ENCODE measurements at places on chromosomes 1 and 21. TPM values are rescaled to one million over a fixed set of nuclear protein-coding genes. Genes with fewer than 3 reads are reported as not detected.

HLX gene
- 16.2 TPM for total RNA-seq

RGS2 gene
- 96.2 TPM for total RNA-seq

CCNL2 gene
- 109 TPM for total RNA-seq

GJA9 gene
- total RNA-seq, result not detected

EPS8L3 gene
- total RNA-seq, result not detected

WLS gene
- total RNA-seq, result 83.6 TPM

All from posterior vena cava (tissue), 2 donors.